ENCODE measurements at places on chromosomes 2 and 18. TPM values are rescaled to one million over a fixed set of nuclear protein-coding genes. Genes with fewer than 3 reads are reported as not detected.

Gene ONECUT2
- 1.7 TPM for total RNA-seq

Gene ACSL3
- 133 TPM for total RNA-seq

Gene LYG2
- not detected for total RNA-seq

Gene TBR1
- total RNA-seq: not detected

Gene FBLN7
- total RNA-seq: 1.6 TPM

Gene ZNF804A
- 2.4 TPM for total RNA-seq

Gene KCTD1
- 12.0 TPM for total RNA-seq

Gene ANTXR1
- total RNA-seq: 24.5 TPM

Gene TCF23
- total RNA-seq: not detected

Gene CGREF1
- total RNA-seq: 0.28 TPM

Gene GAREM1
- 8.1 TPM for total RNA-seq

Gene HOXD12
- total RNA-seq: 17.9 TPM

Gene UGT1A10
- not detected for total RNA-seq

Gene ABCB11
- 9.2 TPM for total RNA-seq

Gene PPP1R1C
- total RNA-seq: 0.40 TPM

Gene UNC80
- total RNA-seq: 0.03 TPM

Gene TANC1
- total RNA-seq: 18.5 TPM
